Foreskin fibroblast (primary cell): ENCODE measurements at places on chromosomes 1 and 21.

DNA sequence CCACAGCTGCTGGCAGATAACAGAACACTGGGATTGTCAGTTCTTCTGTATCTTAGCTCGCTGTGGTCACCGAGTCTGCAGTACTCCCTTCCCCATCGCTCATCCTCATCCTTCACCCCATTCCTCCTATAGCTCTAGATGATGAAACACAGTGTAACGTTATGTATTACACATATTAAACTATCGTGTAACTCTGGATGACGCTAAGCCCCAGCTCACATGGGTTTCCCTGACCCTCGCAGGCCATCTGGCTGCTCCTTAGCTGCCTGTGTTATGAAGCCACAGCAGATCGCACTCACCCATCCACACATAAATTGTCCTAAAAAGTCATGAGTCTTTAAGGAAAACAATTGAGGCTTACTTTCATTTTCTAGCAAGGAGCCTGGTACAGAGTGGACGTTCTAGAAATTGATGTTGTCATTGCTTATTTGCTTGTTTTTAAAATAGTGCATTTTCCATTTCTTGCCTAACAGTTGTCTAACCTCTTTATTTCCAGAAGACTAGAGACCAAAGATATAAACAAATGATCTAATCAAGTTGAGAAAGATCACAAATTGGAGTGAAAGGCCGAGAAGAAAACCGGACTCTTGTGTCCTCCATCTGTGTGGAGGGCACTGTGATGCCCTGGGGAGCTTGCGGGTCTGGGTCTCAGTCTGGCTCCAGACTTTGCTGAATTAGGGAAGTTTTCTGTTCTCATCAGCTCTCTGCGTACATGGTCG is 24.3 kb upstream of the PCP4 start:
- DNase-seq, result peak; percentile 2

GRCh38 chr21:38082936-38083485 is 166.8 kb upstream of the KCNJ6 start:
- DNase-seq, result no peak

- no peak for DNase-seq
These were observed 27.7 kb upstream of the ELAVL4 start for GRCh38 chr1:50080904-50081586.

GRCh38 chr1:116911779-116912469 is 2.2 kb downstream of the PTGFRN start:
- DNase-seq, result no peak

DNA sequence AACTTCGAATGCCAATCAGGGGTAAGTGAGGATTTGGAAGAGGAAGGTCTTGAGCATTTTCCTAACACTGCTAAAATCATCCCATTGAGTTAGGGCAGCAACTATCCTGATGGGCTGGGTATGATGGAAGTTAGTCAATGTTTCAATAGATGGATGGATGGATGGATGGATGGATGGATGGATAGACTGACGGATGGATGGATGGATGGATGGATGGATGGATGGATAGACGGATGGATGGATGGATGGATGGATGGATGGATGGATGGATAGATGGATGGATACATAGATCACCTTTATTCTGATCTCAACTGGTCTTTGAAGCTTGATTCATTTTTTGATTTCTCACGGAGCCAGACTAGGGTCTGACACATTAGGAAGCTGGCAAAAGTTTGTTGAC is 2.3 kb upstream of the CLDN14 start:
- no peak for DNase-seq

GRCh38 chr1:243658594-243659105 is 191.4 kb downstream of the AKT3 start:
- DNase-seq, result no peak

DNA sequence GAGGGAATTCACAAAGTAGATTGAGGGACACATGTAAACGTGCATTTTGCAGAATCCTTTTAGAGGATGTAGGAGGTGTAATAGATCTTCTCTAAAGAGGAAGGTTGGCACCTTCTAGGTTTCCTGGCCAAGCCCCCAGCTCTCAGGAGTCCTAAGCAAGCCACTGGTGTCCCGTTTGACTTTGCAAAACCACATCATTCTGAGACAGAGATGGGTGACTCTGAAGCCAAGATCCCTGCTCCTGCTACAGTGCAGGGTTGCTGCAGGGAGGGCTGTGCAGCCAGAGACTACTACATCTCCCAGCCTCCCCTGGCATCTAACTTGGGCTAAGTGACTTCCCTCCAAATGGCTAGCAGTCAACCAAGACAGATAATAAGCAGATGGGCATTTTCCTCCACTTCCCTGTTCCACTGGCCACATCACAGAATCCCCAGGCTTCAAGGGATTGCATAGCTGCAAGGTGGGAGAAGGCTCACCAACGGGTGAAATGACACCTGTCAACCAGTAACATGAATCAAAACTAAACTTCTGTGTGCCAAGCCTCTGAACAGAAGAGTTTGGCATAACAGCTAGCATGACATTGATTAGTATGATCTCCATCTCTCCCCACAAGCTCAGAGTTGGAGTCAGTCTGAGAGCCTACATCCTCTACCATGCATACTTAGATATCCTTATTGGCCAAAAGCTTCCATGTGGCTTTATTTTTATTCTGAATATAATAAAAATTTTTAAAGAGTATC is 129.6 kb upstream of the COA6 start:
- no peak for DNase-seq

- DNase-seq, result peak; percentile 69
These were observed 9.1 kb downstream of the TTC22 start for GRCh38 chr1:54791880-54792522.

- DNase-seq, result no peak
These were observed 72.3 kb downstream of the TNFSF4 start for GRCh38 chr1:173134800-173135199.

DNA sequence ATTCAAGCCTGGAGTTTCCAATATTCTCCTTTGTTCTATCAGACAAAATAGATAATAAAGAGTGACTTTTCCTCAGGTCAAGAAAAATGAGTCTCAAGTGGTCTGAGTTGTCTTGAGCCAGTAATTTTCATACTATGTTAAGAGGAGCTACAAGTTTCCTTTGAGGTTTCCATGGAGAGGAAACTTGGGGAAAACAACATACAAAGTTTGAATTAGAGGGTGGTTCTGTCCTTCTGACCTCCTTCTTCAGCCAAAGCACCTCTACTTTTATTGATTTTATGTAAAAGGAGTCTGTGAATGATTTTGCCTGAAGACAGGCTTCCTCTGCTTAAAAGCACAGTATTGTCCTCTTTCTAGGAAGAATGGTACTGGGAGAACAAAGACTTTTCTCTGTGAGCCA is 497.2 kb upstream of the PKN2 start:
- no peak for DNase-seq

- DNase-seq, result peak; percentile 78
These were observed 25.7 kb upstream of the SLC19A2 start for GRCh38 chr1:169511316-169512005.

- DNase-seq, result no peak
These were observed 1.1 kb upstream of the KCNAB2 start for GRCh38 chr1:6044481-6045109.

GRCh38 chr1:65434760-65435159 is 14.3 kb downstream of the LEPR start:
- no peak for DNase-seq

- no peak for DNase-seq
These were observed 36.0 kb downstream of the ZNF281 start for GRCh38 chr1:200373811-200374231.

- DNase-seq, result no peak
These were observed 599 bp downstream of the MRPL24 start for GRCh38 chr1:156740237-156740740.

DNA sequence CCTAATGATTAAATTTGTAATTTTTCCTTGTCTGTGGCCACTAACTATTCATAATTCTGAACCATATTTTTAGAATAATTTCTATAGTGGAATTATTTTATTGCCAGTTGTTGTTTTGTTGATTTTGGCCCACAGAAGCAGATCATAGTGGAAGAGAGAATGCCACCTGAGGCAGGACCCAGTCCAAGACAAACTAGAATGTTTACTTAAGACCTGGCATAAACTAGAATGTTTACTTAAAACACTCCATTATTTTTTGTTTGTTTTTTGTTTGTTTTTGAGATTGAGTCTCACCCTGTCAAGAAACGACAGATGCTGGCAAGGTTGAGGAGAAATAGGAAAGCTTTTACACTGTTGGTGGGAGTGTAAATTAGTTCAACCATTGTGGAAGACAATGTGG is 310.2 kb downstream of the MRPL39 start:
- no peak for DNase-seq

GRCh38 chr1:75136195-75136815 is 2.1 kb downstream of the LHX8 start:
- DNase-seq, result no peak

GRCh38 chr1:219442611-219443061 is 170.3 kb downstream of the ZC3H11B start:
- no peak for DNase-seq

DNA sequence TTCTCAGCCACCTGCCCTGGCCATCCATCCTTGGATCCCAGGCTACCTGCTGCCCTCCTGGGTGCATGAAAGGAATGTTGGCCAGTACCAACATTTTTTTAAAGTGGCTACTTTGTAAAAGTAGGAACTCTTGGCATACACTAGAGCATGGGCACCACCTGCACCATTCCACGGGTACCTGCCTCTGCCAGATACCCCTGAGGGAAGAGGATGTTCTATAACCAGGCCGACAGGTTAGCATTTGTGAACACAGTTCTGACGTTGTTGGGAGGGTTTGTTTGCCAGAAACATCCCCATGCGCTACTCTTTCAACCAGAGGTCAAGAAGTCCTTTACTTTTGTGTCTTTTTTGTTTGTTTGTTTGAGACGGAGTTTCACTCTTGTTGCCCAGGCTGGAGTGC is 43.0 kb downstream of the EVA1C start:
- no peak for DNase-seq

- no peak for DNase-seq
These were observed 79.4 kb downstream of the IVNS1ABP start for GRCh38 chr1:185237661-185238060.

DNA sequence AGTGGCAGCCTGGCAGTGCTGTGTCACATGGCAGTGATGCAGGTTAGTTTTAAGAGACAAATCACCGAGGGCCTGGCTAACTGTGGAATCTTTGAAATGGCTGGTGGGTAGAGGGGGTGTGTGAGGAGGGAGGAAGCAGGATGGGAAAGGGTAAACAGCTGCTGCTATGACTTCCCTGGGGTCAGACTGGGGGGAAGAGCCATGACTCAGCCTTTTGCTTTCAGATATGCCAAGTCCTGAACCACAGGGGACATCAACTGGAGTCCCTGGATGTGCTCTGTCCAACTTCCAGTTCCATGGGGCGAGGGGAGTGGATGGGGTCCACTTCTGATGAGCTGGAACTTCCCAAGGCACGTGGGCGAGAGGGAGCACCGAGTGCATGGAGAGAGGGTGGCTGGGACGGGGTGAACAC is 121.1 kb upstream of the ADAR start:
- no peak for DNase-seq

- DNase-seq, result peak; percentile 84
These were observed 93.8 kb downstream of the LAMC2 start for GRCh38 chr1:183279835-183280234.

DNA sequence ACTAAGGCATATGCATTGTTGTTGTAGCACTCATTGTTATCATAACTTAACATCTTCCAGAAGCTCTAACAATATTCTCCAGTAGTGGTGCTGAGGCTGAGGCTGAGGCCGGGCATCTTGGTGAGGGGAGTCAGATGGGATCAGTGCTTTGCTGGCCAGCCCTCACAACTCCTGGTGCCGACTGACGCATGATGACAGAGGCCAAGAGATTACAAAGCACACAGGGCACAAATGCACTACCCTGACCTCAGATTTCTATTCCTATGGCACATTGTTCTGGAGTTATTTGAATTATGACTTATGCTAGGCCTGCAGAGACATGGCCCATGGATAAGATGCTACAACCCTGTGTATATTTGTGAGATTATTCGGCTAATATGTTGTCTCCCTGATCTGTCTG is 8.3 kb upstream of the IGSF5 start:
- DNase-seq, result no peak

- no peak for DNase-seq
These were observed 6.0 kb upstream of the PPIE start for GRCh38 chr1:39732730-39733129.

GRCh38 chr1:64186138-64186897 is 17.1 kb upstream of the UBE2U start:
- DNase-seq, result no peak

DNA sequence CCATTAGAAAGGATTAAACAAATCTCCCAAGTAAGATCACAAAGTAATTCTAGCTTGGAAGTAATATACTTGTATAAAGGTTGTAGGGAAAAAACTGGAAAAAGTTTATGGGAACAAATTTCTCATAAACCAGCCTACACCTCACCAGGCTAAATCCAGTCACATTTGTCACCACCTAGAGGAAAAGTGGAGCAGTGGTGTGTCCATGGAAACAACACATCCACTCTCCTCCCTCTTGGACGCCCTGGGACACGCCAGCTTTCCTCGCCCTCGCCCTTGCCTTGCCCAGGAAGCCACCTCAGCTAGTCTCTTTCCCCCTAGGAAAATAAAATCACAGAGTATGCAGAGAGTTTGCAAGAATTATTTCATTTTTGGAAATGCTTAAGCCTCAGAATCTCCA is 2.2 kb downstream of the PALMD start:
- no peak for DNase-seq

DNA sequence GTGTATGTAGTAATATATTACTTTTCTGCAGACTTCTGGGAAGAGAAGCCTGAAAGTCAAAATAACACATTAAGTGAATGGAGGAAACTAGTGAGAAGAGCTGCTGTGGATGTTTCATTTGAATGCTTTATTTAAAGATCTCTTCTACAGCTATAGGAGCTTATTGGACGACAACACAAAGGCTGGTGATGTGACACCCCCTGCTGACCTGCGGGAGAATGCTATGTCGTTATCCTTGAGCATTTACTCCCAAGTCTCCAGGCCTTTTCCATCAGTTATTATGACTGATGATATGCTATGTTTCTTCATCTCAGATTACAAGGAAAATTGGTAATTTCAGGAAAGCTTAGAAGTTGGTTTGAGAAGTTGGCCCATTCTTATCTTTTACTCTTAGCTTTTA is 22.3 kb upstream of the PLA2G4A start:
- peak; percentile 45 for DNase-seq

DNA sequence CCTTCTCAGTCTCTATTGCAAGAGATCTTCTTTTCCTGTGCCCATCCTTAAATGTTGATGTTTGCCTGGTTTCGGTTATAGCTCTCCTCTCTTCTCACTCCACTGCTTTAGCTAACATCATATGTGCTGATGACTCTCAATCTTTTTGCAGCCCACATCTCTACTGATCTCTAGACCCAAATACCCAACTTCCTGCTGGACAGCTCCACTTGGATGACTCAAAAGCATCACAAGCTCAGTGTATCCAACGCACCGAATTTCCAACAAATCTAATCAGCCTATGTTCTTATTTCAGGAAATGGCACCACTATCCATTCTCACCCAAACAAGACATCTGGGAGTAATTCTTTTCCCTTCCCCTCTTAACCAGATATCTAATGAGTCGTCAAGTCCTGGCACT is 79.1 kb upstream of the ARTN start:
- no peak for DNase-seq

- DNase-seq, result no peak
These were observed 16.0 kb upstream of the LRIG2 start for GRCh38 chr1:113057006-113057405.
